ENCODE measurements at places on chromosomes 4 and X.

GRCh38 chrX:123818243-123818642, 41.6 kb upstream of the XIAP start:
- DNase-seq = no peak

DNA sequence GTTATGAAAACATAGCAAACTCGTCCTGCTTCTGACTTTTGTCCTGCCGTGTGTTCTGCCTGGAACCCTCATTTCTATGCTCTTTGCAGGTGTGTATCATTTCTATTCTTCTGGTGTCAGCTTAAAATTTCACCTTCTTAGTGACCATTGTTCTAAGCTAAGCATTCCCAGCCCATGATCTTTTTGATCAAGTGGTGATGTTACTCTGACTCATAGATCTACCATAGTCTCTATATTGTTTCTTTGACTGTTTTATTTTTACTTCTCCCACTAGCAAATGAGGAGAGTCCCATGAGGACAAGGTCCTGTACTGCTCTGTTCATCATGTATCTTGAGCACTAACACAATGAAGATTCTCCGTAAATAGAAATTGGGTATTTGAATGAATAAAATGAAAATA, 14.1 kb upstream of the CXCL6 start:
- no peak for DNase-seq

DNA sequence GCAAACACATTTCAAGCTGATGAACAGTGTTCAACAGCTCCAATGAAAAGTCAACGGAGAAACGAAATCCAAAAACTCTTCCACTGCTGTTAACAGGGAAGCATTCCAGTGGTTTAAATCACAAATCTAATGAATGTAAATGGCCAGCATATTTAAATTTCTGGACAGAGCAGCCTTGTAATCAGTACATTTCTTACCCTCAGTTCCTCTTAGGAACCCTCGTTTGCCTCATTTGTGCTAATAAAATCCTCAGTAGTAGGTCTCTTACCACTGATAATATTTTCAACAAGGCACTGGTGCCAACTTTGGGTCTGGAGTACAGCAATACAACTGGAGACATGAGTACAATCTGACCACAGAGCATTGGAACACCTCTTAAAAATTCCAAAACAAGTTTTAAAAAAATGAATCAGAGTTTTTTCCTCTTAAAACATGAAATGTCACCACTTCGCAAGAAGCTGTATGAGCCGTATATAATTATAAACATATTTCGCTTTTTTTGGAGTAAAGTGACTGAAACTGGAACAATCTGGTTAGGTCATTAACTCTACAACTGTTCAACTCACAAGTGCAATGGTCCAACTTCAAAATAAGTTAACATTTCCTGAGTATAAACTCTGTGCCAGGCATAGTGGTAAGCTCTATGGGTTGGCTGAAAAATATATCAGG, 211.2 kb downstream of the CPEB2 start:
- no peak for DNase-seq

GRCh38 chr4:81227138-81227537, 12.1 kb upstream of the PRKG2 start:
- no peak for DNase-seq

DNA sequence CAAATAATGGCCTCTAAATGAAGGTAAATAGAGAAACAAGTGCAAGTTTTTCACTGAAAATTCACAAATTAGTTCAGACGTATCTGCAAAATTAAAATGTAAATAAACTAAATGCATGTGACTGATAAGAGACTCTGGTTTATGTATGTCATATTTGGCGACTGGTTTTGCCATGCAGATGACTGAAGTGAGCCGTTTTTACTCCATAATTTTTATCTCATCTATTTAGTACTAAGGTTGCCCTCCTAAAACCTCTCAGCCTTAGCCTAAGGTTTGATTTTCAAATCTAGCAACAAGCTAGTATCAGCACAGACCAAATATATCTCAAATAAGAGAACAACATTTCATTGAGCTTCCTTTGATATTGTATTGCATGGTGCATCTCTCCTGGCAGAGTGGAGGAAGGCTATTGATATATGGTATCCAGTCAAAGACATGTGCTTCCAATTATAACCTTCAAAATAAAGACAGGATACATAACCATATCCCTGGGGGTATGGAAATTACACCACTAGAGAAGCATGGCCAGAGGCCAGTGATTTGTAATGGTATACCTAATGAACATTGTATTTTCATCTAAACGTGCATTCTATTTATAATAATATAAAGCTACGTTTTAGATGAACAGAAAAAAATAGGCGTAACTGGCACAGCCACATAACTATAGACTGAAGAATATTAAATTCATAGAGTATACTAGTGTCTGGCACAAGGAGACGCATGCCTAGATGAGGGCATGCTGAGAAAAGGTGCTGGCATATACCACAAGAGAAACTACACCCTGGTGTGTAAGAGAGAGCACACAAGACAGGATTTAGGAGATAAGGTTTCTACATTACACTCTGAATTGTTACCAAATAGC, 392.6 kb upstream of the INTU start:
- no peak for DNase-seq

DNA sequence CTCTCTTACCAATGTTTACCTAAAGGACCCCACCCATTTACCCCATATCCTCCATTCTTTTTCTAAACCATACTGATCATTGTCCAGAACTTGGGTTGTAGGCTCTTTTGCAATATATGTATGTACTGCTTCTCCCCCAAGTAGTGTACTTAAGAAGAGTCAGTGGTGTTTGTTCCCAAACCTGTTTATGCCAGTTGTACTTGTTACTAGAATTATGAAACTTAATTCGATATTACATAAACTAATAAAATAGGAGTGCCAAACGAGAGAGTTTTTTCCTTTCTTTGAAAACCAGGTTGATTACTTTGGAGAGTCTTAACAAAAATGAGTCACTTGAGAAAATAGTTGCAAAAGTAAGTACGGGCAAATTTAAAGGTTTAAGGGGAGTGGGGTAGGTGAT, 96.3 kb downstream of the GEMIN8 start:
- no peak for DNase-seq

- DNase-seq = no peak
Measured at GRCh38 chrX:21778236-21778635, 20.3 kb upstream of the SMPX start.

DNA sequence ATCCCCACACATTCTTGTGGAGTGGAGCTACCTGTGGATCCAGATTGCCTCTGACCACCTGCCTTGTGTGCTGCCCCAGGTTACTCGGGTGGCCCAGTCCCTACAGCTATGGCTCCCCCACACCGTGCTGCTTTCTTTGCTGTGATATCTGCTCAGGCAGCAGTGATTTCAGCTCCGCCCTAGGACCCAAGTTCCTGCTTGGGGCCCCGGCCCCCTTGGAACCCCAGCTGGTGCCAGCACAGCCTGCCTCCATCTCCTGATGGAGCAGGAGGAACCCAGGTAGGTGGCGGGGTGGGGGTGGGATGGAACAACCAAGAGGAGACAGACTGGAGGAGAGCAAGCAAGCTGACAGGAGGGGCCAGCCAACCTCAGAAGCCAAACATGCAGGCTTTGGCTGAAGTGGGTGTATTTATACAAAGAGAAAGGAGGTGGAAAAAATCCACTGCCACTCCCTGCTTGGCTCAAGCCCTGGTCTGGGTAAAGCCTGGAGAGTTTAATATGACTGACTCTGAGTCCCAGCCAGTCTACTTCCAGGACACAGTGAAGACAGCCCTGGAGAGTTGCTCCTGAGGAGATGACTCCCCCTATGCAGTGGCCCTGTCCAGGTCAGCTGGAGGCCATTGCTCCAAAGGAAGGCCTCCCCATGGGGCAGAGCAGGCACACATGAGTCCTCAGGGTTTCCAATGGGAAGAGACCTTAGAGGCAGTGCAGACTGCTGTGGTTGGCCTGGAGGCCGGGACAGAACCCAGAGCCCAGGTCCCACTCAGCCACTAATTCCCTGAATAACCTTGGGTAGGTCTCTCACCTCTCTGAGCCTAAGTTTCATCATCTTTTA, 197.1 kb upstream of the MAMLD1 start:
- DNase-seq = no peak

DNA sequence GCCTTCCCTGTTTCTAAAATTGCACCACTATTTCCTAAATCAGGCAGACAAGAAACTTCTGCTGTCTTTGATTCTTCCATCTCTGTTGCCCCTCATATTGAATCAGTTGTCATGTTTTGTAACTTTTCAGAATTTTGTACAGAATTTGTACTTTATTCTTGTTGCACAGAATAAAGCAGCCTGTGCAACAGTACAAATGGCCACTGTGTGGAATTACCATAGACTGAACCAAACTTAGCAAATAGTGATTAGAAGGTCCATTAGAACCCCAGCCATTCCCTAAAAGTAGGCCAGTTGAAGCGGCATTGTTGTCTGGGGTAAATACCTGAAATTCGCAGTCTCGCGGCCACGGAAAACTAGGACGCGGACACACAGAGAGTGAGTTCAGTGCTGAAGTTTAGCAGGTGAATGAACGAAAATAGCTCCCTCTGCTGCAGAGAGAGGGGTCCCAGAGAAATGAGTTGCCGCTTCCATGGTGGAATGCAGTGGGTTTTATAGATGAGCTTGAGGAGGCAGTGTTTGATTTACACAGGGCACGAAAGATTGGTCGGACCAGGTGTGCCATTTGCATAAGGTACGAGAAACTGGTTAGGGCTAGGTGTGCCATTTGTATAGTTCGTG, 71.8 kb downstream of the C4orf33 start:
- no peak for DNase-seq

DNA sequence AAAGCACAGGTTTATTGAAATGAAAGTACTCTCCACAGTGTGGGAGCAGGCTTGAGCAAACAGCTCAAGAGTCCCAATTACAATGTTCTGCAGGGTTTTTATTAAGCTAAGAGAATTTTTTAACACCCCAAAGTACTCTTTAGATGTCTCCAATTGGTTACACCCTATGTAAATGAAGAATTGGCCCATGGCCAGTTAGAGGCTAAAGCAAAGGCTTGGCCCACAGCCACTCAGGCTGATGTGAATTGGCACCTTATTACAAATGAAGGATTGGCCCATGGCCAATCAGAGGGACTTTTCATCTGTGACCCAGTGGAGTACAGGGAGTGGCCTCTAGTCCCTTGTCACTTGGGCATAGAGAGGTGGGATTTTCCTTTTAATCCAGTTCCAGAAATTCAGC, 30.1 kb upstream of the IQCM start:
- no peak for DNase-seq

GRCh38 chr4:152221816-152222516, 313.9 kb downstream of the FBXW7 start:
- no peak for DNase-seq

- no peak for DNase-seq
Measured at GRCh38 chr4:29043411-29043810, 1676.8 kb upstream of the PCDH7 start.

DNA sequence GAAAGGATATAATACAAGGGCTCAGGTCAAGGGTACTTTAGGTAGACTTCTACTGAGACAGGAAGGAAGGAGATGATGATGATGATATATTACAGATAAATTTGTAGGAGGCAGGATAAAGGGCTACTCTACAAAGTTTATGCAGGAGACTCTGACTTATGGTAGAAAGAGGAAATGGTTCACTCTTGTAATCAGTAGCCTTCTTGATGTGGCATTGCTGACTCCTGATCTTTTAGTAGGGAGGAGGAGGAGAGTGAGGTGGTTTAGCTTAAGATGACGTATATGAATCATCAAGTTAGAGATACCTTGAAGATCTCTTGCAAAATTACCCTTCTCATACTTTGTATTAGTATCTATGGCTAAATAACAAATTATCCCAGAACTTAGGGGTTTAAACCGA, 4.7 kb downstream of the BLTP1 start:
- DNase-seq = no peak

DNA sequence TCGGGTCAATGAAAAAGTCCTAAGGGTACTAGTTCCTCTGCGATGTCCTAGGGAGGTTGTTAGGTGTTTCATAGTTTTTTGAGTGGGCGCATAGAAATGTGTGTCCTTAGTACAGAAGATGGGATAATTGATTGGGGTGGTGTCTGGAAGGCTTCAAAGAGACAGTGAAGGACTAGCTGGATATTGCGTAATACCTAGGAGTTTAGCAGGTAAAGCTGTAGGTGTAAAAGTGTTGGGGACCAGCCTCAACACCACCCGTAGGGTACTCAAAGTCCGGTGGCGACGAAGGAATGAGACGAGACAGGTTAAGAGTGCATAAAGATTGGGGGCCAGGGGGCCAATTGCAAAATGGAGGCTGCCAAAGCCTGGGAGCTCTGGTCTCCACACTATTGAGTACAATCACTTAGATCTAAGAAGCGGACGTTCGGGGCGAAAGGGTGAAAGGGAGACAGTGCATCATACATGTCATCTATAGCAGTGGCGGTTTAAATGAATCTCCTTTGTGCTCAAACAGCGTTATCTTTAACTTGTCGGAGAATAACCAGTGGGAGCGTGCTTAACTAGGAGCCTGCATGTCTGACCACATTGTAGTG, 1.0 kb downstream of the TRMT44 start:
- DNase-seq = no peak

DNA sequence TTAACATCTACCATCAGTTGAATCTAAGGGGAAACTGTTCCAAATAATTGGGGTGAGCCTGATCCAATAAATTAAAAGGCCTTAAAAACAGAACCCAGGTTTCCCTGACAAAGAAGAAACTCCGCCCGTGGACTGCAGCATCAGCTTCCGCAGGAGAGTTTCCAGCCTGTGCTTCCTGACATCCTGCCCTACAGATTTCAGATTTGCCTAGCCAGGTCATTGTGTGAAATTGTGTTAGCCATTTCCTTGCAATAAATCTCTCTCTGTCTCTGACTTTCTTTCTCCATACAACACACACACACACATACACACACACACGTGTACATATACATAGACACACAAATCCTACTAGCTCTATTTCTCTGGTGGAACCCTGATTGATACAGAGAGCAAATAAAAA, 48.3 kb upstream of the LCORL start:
- no peak for DNase-seq

- no peak for DNase-seq
Measured at GRCh38 chr4:1514612-1515011, 108.4 kb upstream of the NKX1-1 start.

Data from hypothalamus (tissue), 51 donors.